ENCODE measurements at places on chromosomes 13 and 19. TPM values are rescaled to one million over a fixed set of nuclear protein-coding genes. Genes with fewer than 3 reads are reported as not detected.

Gene GRIN2D
- 0.86 TPM for total RNA-seq

Gene KLK4
- not detected for total RNA-seq

Gene PDE4C
- 3.0 TPM for total RNA-seq

Gene FPR1
- total RNA-seq = 4.3 TPM

Gene UBE2M
- 60.7 TPM for total RNA-seq

Gene NPHS1
- total RNA-seq = not detected

Gene RDH8
- total RNA-seq = not detected

DNA sequence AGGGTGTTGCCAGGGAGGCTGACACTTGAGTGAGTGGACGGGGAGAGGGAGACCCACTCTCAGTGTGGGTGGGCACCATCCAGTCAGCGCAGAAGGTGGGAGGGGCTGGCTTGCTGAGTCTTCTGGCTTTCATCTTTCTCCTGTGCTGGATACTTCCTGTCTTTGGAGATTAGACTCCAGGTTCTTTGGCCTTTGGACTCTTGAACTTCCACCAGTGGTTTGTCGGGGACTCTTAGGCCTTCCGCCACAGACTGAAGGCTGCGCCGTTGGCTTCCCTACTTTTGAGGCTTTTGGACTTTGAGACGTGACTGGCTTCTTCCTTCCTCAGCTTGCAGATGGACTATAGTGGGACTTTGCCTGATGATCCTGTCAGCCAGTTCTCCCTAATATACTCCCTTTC is 4.3 kb upstream of the LENG8 start:
- DNase-seq = no peak

DNA sequence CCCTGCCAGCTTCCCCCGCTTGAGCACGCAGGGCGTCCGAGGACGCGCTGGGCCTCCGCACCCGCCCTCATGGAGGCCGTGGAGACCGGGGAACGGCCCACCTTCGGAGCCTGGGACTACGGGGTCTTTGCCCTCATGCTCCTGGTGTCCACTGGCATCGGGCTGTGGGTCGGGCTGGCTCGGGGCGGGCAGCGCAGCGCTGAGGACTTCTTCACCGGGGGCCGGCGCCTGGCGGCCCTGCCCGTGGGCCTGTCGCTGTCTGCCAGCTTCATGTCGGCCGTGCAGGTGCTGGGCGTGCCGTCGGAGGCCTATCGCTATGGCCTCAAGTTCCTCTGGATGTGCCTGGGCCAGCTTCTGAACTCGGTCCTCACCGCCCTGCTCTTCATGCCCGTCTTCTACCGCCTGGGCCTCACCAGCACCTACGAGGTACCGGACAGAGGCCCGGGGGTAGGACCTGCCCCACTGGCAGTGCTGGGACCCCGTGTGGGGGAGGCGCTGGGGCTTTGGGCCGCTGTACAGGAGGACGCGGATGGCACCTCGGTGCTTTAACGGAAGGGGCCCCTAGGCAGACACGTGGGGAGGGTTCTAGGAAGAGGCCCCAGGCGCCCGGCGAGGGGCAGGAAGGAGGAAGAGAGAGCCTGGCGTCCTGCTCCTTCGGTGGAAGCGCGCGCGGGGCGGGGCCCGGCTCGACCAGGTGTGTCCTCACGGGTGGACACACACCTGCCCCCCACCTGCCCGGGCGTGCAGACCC is 681 bp downstream of the SLC5A5 start:
- no peak for DNase-seq

DNA sequence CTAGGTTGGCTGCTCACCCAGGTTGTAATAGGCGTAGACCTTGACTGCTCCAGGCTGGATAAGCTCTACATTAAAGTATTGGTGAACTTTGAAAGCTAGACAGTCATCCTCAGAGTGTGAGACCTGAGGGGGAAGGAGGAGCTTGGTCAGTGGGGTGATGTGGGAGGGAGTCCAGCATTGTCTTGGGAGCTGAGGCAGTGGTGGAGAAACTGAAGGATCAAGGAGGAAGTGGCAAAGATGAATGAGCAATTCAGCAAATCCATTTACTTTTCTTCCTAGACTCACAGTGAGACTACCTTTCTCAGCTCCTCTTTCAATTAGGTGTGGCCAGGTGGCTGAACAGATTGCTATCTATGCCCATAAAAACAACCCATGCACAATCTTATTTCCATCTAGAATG is 10.2 kb upstream of the TNFSF14 start:
- no peak for DNase-seq

- no peak for DNase-seq
Measured at GRCh38 chr19:44529536-44529935, at the start of gene CEACAM20. TSS of gene CEACAM20 (minus strand) at chr19:44529675. CDS start at chr19:44529509, 166 bp downstream.

DNA sequence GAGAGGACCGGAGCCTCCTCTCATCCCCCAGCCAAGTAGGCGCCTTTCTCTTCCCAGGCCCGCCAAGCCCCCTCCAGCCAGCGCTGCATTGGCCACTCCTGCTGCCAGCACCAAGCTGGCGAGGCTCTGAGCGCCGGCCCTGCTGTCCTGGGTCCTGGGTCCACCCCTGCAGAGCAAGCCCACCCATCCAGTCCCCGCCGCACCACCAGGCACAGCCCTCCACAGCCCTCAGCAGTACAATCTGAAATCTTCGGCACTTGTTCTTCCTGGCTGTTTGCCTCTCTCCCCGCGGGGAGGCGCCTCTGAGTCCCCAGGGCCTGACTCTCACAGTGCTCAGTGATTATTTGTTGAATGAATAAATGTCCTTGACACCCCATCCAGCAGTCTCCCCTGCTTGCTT is 236.4 kb upstream of the SGCG start:
- DNase-seq = no peak

DNA sequence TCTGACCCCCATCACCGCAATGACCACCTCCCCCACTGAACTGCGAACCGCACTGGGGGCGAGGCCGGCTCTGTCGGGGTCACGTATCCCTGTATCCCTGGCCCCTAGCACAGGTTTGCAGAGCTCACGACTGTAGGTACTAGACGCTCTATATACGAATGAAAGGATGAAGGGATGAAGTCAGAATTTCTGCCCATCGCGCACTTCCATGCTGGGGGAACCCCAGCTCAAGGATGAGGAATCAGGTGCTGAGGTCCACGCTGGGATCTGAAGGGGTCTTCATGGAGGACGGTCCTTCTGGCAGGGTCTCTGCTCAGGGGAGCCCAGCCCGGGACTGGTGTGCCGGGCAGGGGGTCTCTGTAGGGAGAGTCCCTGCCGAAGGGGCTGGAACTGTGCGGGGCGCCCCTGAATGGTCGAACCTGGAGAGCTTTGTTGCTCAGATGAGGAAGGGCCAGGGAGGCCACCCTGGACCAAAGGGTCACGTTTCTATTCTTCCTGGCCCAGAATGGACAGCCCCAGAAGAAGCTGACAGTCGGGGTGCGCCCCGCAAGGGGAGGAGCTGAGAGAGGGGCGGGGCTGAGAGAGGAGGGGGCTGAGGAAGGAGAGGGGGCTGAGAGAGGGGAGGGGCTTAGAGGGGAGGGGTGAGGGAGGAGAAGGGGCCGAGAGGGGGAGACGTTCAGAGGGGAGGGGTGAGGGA is 37.9 kb upstream of the SEMA6B start:
- no peak for DNase-seq

GRCh38 chr19:14005349-14006084 is 603 bp downstream of the RFX1 start:
- peak; percentile 95 for DNase-seq

DNA sequence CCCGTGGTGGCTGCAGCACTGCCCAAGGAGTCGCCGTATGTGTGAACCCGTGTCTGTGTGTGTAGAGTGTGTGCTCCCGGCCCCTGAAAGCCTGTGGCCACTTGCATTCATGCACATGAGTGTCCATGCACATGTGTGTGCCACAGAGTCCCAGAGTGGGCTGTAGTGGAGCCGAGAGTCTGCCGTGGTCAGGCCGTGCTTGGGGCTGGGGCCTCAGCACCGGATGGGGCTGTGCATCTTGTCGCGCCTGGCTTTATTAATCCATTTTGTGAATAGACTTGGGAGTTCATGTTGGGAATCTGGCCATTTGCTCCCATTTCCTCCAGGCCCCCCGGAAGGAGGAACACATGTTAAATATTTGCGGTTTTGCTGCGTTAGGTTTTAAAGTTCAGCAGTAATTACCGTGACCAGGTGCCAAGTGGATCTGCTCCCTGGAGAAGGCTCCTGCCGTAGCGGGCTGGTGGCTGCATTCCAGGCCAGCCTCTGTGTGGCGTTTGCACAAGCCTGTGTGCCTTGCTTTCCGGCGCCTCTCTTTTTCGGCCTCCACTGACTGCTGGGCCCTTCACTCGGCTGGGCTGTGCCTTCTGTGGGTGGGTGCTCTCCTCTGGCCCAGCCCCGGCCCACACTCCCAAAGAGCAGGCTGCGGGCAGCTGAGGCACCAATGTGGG is 69.2 kb upstream of the KCTD15 start:
- no peak for DNase-seq

- DNase-seq = no peak
Measured at GRCh38 chr19:46442808-46443450, 14.2 kb upstream of the PNMA8C start.

GRCh38 chr19:19271828-19272599 is 1.1 kb downstream of the TM6SF2 start:
- no peak for DNase-seq

- DNase-seq = no peak
Measured at GRCh38 chr13:101416181-101417042, at the start of gene NALCN. TSS of gene NALCN (minus strand) at chr13:101416508. CDS start at chr13:101399126, 17,382 bp downstream.

GRCh38 chr13:105410602-105411001 is 1124.9 kb downstream of the EFNB2 start:
- DNase-seq = no peak

GRCh38 chr13:22194106-22194805 is 523.4 kb downstream of the FGF9 start:
- DNase-seq = no peak

DNA sequence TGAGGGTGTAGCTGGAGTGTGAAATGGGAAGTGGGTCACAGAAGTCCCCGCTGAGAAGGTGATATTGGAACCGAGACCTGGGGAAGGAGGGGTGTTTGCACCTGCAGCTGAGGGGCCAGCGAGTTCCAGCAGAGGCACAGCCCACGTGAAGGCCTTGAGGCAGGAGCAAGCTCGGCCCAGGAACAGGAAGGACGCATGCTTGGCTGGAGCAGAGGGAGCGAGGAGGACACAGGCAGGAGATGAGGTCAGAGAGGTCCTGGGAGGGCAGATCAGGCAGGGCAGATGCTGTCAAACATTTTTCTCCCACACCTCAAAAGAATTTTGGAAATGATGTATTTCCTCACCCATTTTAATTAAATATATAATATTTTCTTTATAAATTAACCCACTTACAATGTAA is 9.3 kb downstream of the ZNF415 start:
- no peak for DNase-seq

DNA sequence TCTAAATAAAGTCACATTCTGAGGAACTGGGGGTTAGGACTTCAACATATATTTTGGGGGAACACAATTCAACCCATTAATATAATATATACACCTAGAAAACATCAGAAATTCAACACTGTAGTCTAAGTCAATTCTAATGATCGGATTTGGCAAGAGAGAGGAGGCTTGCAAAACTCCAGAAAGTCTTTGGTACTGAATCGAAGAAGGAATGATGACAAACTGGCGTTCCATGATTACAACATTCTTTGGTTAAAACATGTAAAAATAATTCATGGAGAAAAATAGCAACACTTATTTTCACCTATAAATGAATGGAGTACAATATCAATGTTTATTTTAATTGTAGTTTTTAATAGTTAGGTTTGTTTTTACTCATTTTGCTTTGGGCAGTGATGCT is 62.4 kb downstream of the MBNL2 start:
- DNase-seq = no peak

- no peak for DNase-seq
Measured at GRCh38 chr13:97379386-97379785, 54.6 kb upstream of the RAP2A start.

- no peak for DNase-seq
Measured at GRCh38 chr13:113723410-113724015, 35.5 kb upstream of the TMEM255B start.

DNA sequence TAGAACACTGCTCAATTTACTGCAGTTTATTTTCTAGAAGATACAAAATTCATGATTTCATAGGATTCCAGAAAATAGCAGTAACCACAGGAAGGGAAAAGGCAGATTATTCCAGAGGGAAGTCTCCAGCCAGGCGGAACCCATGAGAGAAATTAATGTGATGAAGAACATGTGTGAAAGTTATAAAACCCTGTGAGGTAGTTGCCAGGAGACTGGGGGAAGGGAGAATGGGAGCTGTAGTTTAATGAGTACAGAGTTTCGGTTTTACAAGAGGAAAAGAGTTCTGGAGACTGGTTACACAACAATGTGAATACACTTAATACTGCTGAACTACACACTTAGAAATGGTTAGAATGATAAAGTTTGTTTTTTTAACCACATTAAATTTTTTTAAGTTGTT is 14.2 kb upstream of the PDX1 start:
- DNase-seq = no peak

DNA sequence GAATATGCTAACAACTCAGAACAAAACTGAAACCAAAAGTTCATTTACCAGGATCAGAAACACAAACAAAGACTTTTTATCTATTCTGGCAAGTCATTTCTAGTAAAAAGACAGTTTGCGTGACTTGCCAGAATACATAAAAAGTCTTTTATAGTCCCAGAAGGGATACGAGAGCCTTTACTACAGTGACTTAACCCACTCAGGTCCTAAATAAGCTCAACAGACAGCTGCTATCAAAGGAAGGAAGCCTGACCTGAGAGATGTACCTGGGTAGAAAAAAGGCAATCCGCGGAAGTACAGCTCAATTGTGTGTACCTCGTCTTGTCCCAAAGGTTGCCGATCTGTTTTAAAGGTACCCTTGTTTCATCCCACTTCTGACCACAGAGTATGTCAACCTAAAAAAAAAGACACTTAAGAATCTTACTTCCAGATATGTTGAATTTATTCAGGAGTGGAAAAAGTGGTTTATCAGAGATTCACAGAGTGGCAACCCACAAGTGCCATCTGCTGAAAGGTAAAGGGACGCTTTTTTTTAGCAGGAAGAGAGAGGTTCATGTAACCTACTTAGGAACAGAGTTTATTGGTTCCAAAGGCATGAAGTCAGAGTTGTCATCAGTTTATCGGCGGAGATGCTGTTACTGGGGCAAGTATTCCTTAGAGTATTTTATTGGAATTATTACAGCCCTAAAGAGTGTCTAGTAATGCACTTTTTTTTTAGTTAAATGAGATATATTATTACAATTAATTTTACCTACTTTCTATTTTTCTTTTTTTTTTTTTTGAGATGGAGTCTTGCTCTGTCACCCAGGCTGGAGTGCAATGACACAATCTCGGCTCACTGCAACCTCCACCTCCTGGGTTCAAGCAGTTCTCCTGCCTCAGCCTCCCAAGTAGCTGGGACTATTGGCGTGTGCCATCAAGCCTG is 69.7 kb upstream of the C1QTNF9B start:
- DNase-seq = no peak

DNA sequence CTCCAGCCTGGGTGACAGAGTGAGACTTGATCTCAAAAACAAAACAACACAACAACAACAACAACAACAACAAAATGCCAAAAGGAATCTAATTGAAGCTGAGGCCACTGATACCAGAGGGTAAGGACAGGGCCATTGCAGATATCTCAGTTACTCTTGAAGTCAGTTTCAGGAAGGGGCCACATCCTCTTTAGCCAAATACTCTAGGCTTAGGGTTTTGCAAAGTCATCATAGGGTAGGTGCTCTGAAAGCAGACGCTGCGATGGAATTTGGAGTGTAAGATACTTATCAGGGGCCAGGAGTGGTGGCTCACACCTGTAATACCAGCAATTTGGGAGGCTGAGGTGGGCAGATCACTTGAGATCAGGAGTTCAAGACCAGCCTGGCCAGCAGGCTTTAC is 46.6 kb upstream of the UBAC2 start:
- no peak for DNase-seq

- no peak for DNase-seq
Measured at GRCh38 chr13:110521296-110521680, 40.2 kb downstream of the RAB20 start.

Measured in ureter (tissue), 1 donor.